ENCODE measurements at places on chromosomes 16 and 17. TPM values are rescaled to one million over a fixed set of nuclear protein-coding genes. Genes with fewer than 3 reads are reported as not detected.

DNA sequence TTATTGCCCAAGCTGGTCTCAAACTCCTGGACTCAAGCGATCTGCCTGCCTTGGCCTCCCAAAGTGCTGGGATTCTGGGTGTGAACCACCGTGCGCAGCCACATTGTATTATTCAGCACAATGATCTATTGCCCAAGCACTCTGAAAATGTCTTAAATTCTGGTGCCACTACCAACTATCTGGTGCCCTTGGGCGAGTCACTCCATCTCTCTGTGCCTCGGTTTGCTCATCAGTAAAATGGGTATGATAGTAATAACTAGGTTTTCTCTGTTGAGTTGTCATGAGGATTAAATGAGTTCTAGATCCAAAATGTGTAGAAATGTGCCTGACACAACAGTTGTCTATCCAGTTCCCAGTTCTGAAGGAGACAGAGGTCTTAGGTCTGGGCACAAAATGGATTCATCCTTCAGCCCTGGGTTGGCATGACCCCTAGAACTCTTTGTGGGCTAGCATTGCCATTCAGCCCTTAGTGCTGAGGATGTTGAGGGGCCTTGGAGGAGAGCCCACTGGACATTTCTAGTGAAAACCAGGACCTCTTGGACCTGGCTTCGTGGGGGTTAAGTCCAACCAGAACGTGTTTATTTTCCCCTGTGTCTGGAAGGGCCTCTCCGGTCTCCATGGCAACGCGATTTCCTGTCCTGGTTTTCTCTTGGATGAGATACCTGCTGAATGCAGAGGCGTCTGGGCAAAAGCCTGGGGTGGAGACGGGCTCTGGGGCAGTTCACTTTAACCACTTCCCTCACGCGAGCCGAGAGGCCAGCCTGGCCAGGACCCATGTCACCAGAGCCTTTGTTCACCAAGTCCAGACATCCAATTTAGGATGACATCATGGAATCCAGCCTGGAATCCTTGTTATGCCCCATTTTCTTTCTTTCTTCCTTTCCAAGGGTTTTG is 43.7 kb upstream of the TNRC6A start:
- H3K4me1 ChIP-seq: no peaks in the 10 kb centered on the region
- DNase-seq: peak; percentile 74
- H3K36me3 ChIP-seq: no peaks in the 10 kb centered on the region
- no peak overlapping the region for H3K4me3 ChIP-seq

GRCh38 chr17:42061646-42062487 is 11.5 kb upstream of the C17orf113 start:
- no peak overlapping the region for H3K27ac ChIP-seq
- no peaks in the 10 kb centered on the region for H3K36me3 ChIP-seq
- H3K27me3 ChIP-seq: no peaks in the 10 kb centered on the region
- DNase-seq: no peak

DNA sequence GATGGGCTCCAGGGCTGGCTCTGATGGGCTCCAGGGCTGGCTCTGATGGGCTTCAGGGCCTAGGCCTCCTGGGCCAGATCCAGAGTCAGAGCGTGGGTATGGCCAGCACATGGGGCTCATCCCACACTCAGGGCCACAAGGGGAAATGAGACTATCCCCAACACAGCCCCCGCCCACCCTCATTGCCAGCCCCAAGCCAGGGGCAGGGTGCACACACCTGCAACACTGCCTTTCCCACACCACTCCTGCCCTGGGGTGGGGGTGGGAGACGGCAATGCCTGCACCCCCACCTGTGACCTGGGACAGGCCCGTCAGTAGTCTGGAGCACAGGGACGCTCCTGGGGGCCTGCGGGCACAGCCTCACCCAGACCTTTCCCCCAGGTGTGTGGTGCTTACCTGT is 14.3 kb upstream of the ATP6V0C start:
- H3K27ac ChIP-seq: no peak overlapping the region
- H3K4me3 ChIP-seq: no peak overlapping the region
- H3K4me1 ChIP-seq: no peaks in the 10 kb centered on the region
- no peaks in the 10 kb centered on the region for H3K27me3 ChIP-seq
- no peak for DNase-seq

GRCh38 chr17:3557768-3558583 is at the start of gene TRPV3:
Gene TRPV3, minus strand, starts transcription at chr17:3557812. Its CDS starts 2,962 bp downstream, at chr17:3554850.
- no peaks in the 10 kb centered on the region for H3K36me3 ChIP-seq
- peak; percentile 24 for DNase-seq
- no peaks in the 10 kb centered on the region for H3K4me1 ChIP-seq
- no peak within 1 kb of the TSS for H3K4me3 ChIP-seq
- no peaks in the 10 kb centered on the region for H3K27me3 ChIP-seq
- H3K27ac ChIP-seq: no peak within 1 kb of the TSS

- no peaks in the 10 kb centered on the region for H3K4me1 ChIP-seq
- DNase-seq: no peak
- no peak overlapping the region for H3K27ac ChIP-seq
- no peak overlapping the region for H3K4me3 ChIP-seq
- no peaks in the 10 kb centered on the region for H3K27me3 ChIP-seq
- H3K36me3 ChIP-seq: no peaks in the 10 kb centered on the region
Observed at GRCh38 chr17:79922116-79922601, 82.9 kb upstream of the CBX4 start.

- no peaks in the 10 kb centered on the region for H3K4me1 ChIP-seq
- DNase-seq: no peak
- no peaks in the 10 kb centered on the region for H3K27me3 ChIP-seq
- H3K27ac ChIP-seq: no peak overlapping the region
- no peak overlapping the region for H3K4me3 ChIP-seq
Observed at GRCh38 chr16:69471121-69471520, 46.7 kb downstream of the CYB5B start.

DNA sequence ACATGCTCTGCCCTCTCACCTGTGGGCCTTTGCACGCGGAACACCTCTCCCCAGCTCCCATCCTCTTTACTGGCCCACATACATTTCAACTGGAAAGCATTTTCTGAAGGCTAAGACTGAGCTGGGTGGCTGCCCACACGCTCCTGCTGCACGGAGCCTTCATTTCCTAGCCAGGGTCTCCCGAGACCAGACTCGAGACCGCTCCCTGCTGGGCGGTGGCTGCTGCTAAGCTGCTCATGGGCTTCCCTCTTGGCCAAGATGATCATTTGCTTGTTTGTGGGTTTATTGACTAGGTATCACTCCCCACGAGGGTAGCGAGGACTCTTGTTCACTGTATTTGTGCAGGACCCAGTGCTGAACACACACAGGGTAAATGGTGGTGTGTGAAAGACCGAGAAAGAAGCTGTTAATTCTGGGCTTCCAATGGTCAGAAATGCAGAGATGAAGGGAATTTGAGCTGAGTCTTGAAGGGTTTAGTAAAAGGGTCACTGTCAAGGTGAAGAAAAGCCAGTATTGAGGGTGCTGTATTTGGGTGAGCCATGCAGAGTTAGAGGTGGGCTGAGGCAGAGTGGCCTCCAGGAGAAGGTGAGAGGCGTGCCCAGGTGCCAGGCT is 907 bp downstream of the TRAPPC2L start:
- DNase-seq: peak; percentile 64
- no peaks in the 10 kb centered on the region for H3K27me3 ChIP-seq
- no peak overlapping the region for H3K27ac ChIP-seq
- H3K4me1 ChIP-seq: no peaks in the 10 kb centered on the region
- H3K36me3 ChIP-seq: peaks cover 19% of the 10 kb centered on the region

GRCh38 chr16:89163297-89163696 is 8.3 kb upstream of the CDH15 start:
- H3K4me1 ChIP-seq: no peaks in the 10 kb centered on the region
- no peaks in the 10 kb centered on the region for H3K36me3 ChIP-seq
- no peaks in the 10 kb centered on the region for H3K27me3 ChIP-seq

GRCh38 chr17:81428121-81428515 is 32.9 kb downstream of the BAHCC1 start:
- no peaks in the 10 kb centered on the region for H3K27me3 ChIP-seq
- DNase-seq: no peak
- H3K36me3 ChIP-seq: no peaks in the 10 kb centered on the region
- no peaks in the 10 kb centered on the region for H3K4me1 ChIP-seq

GRCh38 chr16:56399047-56399446 is 26.3 kb downstream of the AMFR start:
- H3K27me3 ChIP-seq: no peaks in the 10 kb centered on the region
- peaks cover 42% of the 10 kb centered on the region for H3K36me3 ChIP-seq
- DNase-seq: no peak

- no peak overlapping the region for H3K27ac ChIP-seq
- no peaks in the 10 kb centered on the region for H3K36me3 ChIP-seq
- DNase-seq: no peak
- H3K4me3 ChIP-seq: peak overlapping the region; percentile 84
- H3K4me1 ChIP-seq: peaks cover 6% of the 10 kb centered on the region
Observed at GRCh38 chr16:56608876-56609462, 585 bp downstream of the MT2A start.

- no peak for DNase-seq
- no peaks in the 10 kb centered on the region for H3K27me3 ChIP-seq
- H3K4me1 ChIP-seq: no peaks in the 10 kb centered on the region
- no peaks in the 10 kb centered on the region for H3K36me3 ChIP-seq
- no peak overlapping the region for H3K4me3 ChIP-seq
Observed at GRCh38 chr17:54992797-54993639, 24.5 kb downstream of the STXBP4 start.

DNA sequence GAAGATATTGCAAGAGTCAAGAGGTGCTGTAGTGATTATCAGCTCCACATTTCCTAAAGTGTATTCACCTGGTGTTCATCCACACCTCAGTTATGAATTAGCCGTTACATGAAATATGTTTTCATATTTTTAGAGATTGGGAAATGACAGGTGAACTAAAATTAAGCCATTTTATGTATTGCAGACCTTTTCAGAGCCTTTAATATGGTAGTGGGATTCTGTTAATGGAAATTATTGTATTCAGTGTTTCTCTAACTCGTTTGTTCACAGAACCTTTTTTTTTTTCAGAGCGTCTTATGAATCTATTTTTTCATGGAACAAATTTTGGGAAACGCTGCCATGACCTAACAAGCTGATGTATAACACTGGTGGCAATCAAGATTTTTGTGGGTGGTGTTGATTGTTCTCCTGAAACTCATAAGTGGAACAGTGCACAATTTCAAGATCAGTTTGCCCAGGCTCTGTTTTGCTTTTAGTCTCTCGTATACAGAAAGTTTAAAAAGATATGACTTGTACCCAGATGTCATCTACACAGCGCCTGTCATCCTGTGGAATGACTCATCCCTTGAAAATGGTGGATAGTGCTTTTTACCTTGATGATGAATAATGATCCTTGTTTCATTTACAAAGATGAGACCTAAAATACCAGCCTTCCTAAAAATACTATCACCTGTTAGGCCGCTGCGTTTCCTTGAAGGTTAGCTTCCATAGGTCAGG is 88.8 kb downstream of the ARHGAP44 start:
- H3K4me3 ChIP-seq: no peak overlapping the region
- no peaks in the 10 kb centered on the region for H3K27me3 ChIP-seq
- H3K36me3 ChIP-seq: no peaks in the 10 kb centered on the region

DNA sequence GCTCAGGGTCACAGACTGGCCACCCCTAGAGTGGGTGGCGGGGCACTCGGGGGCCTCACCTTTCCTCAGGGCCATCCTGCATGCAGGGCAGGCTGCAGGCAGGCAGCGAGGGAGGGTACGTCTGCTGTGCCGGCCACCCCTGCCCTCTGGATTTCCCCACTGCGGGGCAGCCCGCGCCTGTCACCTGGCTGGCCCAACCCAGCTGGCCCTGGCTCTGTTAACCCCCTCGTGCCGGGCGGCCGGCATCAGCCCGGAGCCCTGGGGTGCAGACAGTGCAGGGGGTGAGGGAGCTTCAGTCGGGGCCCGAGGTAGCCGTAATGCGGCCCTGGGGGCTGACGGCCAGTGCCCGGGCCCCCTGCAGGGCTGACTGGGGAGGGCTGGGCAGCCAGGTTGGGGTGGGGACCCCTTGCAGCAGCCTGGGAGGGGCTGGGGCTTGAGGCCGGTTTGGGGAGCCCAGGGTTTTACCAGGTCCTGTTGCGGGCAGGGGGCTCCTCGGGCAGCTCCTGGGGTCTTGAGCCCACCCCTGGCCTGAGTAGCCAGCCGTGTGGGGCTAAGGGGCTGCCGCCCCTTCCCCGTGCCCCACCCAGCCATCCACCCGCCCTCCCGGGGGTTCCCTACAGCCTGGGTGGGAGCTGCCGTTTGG is at the start of gene IGFALS:
Gene IGFALS (minus strand): TSS at position 128 of the 643 bp plus-strand sequence. CDS start 53 bp downstream, at position 75.
- no peaks in the 10 kb centered on the region for H3K4me1 ChIP-seq
- DNase-seq: no peak
- no peak within 1 kb of the TSS for H3K27ac ChIP-seq
- H3K36me3 ChIP-seq: peaks cover 14% of the 10 kb centered on the region

- peak; percentile 65 for DNase-seq
- no peaks in the 10 kb centered on the region for H3K4me1 ChIP-seq
- no peaks in the 10 kb centered on the region for H3K36me3 ChIP-seq
- no peak overlapping the region for H3K27ac ChIP-seq
Observed at GRCh38 chr17:56700919-56701420, 107.5 kb downstream of the NOG start.

DNA sequence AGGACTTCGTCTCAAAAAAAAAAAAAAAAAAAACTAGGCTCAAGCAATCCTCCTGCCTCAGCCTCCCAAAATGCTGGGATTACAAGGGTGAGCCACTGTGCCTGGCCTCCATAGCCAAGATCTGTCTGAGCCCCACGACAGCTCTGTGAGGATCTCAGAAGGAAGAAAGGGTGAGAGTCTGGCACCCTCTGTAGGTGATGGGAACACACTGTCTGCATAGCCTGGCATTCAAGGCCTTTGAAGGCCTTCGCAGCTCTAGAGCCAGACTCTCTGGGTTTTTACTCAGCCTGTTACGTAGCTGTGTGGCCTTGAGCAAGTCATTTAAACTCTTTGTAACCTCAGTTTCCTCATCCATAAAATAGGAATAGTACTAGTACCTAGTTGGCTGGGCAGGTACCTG is 6.3 kb upstream of the XPO6 start:
- peak; percentile 69 for DNase-seq
- no peaks in the 10 kb centered on the region for H3K27me3 ChIP-seq
- no peaks in the 10 kb centered on the region for H3K36me3 ChIP-seq
- no peak overlapping the region for H3K27ac ChIP-seq
- no peaks in the 10 kb centered on the region for H3K4me1 ChIP-seq

DNA sequence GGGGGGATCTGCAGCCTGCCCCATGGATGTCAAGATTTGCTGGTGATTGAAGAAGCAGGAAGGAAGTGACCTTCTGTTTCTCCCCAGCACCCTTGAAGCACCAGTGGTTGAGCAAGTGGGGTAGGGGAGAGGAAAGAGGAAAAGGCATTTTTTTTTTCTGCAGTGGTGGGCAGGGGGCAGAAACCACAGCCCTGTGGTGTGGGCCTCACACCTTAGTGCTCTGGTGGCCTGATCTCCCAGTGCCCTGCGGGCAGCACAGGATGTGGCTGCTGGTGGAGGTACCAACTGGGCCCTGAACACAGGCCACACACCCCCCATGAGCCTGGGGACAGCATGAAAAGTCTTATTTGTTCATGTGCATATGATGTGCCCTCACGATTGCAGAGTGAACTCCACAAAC is 7.1 kb downstream of the ITGAD start:
- H3K4me1 ChIP-seq: no peaks in the 10 kb centered on the region
- H3K27me3 ChIP-seq: no peaks in the 10 kb centered on the region
- no peak for DNase-seq
- H3K36me3 ChIP-seq: peaks cover 4% of the 10 kb centered on the region

The AURKB gene
- 171 TPM for total RNA-seq

The FOXF1 gene
- not detected for total RNA-seq

The GPR139 gene
- total RNA-seq: not detected

The C1QTNF1 gene
- total RNA-seq: 0.96 TPM

The CNGB1 gene
- not detected for total RNA-seq

The GDPD1 gene
- total RNA-seq: 1.3 TPM

The TMEM238L gene
- total RNA-seq: not detected
